ENCODE measurements at places on chromosomes 6 and 20. TPM values are rescaled to one million over a fixed set of nuclear protein-coding genes. Genes with fewer than 3 reads are reported as not detected.

PCSK2 gene
- not detected for total RNA-seq

FLRT3 gene
- total RNA-seq, result 61.2 TPM

TRIM10 gene
- total RNA-seq, result not detected

RNF144B gene
- 17.5 TPM for total RNA-seq

CNR1 gene
- not detected for total RNA-seq

GPR6 gene
- not detected for total RNA-seq

MYLK2 gene
- total RNA-seq, result 0.07 TPM

DEFB124 gene
- not detected for total RNA-seq

EGFL8 gene
- 3.8 TPM for total RNA-seq

GHRH gene
- not detected for total RNA-seq

C20orf141 gene
- not detected for total RNA-seq

- DNase-seq, result peak; percentile 41
Measured at GRCh38 chr20:15248618-15249395, 911.4 kb upstream of the FLRT3 start.

DNA sequence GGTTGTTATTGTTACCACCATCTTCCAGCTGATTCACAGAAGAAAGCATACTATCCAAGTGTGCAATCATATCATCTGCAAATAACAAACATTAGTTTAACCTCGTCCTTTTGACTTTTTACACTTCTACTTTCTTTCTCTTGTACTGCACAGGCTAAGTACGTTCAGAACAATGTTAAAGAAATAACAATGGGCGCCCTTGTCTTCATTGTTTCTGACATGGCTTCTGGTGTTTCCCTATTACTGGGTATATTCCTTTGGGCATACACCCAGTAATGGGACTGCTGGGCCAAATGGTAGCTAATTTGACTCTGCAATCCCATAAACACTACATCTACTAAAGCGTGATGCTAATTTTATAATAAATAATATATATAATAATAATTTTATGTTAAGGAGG, 146.7 kb downstream of the GJA10 start:
- DNase-seq, result no peak

GRCh38 chr6:162934844-162935243, 207.1 kb downstream of the PACRG start:
- no peak for DNase-seq

DNA sequence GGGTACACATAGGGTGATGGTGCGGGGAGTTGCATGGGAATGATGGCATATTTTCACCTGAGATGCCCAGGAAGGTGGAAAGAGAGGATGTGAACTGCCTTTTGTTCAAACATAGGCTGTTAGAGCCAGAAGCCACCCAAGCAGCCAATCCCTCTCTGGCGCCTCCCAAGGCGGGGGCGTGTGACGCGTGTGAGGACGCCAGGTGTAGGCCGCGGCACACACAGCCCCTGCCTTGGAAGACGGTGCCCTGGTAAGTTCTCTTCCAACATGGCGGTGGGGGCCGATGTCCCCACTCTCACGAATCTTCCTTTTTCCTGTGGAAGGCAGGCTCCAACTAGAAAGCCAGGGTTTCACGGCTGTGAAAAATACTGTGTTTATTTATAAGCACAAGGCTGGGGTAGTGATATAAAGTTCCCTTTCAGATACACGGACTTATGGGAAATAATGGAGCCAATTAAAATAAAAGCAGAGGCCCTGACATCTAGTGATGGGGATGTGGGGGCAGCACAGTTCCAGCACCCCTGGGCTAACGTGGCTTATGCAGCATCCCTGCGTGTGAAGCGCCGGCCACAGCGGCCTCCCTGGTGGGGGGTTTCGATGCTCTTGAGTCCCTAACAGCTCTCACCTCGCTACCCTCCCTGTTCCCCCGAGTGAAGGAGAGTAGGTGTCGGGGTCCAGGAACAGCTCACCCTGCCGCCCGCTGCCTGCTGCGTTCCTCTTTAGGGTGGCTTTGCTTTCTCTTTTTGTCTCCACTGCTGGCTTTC, 28.3 kb downstream of the CDH4 start:
- DNase-seq, result no peak

DNA sequence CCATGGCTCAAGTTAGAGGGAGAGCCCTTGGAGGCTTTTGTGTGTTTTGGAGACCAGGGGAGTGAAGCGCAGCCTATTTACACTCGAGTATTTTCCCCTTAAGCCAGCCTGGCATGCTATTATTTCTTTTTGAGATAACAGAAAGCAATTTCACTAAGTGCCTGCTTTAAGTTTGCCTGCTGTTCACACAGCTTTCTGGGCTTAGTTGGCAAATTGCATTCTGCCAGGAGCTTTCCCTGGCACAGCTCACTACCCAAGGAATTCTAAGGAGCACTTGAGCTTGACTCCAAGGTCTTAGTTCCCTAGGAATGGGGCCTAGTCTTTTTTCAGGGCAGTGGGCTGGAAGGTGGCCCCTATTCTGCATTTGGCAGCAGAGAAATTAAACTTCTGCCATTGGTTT, 19.0 kb upstream of the ASXL1 start:
- DNase-seq, result no peak

DNA sequence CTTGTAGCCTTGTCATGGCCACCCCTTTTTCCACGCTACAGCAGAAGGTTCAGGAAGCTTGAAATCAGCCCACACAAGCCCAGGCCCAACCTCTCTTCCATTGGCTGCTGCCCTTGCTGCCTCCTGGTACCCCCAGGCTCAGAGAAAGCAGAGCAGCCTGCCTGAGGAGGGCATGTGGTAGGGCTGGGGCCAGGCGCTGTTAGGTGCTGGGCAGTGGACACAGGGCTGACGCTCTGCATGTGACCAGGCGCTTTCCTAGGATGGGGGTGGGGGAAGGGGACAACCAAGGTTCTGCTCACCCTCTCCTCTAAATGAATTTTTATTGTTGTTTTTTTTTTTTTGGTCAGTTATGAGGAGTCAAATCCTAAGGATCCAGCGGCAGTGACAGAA, 36.3 kb upstream of the ID1 start:
- DNase-seq, result no peak

GRCh38 chr6:52641388-52641787, 29.5 kb upstream of the TMEM14A start:
- DNase-seq, result no peak

DNA sequence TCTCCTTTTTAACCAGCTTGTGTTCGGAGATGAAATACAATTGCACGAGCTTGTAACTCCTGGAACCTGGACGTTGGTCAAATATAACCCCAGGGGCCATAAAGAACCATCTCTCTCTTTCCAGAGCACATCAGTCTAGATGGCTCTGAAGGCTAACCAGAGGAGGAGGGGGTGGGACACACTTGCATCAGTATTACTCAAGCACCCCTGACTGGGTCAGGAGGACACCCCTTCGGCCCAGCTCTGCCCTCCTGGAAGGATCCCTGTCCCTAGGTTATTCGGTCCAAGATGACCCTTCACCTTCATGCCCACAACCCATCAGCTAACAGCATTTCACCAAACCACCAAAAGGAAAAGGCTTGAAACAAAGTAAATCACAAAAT, 67.1 kb downstream of the FYN start:
- DNase-seq, result no peak

- DNase-seq, result peak; percentile 87
Measured at GRCh38 chr6:43115365-43115764, 39.3 kb downstream of the PTK7 start.

- no peak for DNase-seq
Measured at GRCh38 chr6:9710574-9710973, 704.3 kb downstream of the TFAP2A start.

GRCh38 chr6:42790549-42791181, 8.8 kb downstream of the BICRAL start:
- DNase-seq, result no peak

DNA sequence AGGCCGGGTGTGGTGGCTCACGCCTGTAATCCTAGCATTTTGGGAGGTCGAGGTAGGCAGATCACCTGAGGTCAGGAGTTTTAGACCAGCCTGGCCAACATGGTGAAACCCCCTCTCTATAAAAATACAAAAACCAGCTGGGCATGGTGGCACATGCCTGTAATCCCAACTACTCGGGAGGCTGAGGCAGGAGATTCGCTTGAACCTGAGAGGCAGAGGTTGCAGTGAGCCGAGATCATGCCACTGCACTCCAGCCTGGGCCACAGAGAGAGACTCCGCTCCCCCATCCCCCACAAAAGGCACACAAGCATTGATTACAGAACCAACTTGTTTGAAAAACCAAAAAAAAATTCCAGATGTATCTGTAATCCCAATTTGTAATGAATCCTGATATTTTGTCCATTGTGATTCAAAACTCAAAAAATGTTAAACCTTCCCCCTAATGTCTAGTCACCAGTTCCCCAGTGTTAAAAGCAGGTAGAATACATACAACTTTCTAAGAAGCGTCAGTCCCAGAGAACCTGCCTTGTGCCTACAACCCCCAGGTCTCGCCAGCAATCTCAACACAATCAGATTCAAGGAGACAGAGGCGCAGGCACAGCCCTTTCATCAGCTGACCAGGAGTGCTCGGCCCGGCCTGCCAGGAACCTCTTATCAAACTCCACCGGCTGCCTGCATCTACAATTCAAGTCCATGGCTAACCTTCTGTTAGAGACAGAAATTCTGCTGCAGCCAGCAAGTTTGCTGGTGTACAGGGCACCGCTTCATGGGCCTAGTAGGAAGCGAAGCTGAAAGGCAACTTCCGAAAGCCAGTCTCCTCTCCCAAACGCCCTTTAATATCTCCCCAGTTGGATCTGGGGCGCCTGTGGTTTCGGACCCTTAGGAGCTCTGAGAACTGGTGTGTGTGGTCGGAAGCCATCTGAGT, 2.1 kb downstream of the EZR start:
- no peak for DNase-seq

- no peak for DNase-seq
Measured at GRCh38 chr6:169146521-169146920, 107.1 kb downstream of the THBS2 start.

GRCh38 chr6:104558746-104559145, 301.0 kb downstream of the HACE1 start:
- DNase-seq, result no peak

DNA sequence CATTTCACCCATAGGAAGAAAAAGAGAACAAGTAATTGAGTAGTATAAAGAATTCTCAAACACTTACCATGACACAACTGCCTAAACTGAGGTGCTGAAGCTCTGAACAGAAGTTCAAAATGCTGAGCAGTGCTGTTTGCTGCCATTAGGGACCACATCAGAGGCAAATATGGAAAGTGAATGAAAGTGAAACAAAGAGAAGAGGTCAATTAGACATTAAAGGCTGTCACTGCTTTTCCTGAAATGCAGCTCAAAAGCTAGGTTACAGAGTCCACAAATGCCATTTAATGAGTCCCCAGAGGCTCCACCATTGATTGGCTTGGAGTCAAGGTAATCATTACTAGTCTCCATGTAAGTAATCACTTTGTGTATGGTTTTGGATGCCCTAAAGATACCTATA, 46.1 kb downstream of the POU3F2 start:
- no peak for DNase-seq

GRCh38 chr6:75747152-75747992, 1.7 kb upstream of the MYO6 start:
- peak; percentile 18 for DNase-seq

GRCh38 chr6:156699017-156699421, 78.2 kb upstream of the ARID1B start:
- DNase-seq, result peak; percentile 93

DNA sequence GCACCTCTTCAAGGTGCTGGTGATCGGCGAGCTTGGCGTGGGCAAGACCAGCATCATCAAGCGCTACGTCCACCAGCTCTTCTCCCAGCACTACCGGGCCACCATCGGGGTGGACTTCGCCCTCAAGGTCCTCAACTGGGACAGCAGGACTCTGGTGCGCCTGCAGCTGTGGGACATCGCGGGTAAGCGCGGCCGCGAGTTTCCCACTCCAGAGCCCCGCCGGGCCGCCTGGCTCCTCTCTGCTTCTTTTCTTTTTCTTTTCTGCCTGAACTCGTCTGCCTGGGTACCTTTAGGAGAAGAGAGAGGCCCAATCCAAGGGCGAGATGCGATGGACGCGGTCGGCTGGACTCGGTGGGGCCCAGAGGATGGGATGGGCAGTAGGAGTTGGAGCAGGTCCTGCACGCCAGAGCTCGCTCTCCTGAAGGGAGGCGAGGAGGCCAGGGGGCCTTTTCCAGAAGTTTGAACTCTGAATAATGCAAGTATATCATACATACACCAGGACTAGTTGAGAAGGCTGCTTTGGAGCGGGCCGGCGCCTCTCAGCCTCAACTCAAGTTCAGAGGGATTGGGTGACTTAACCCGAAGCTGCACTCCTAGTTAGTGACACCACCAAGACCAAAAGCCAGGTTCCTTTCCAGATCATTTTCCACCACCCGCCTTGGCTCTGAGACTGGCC, 445 bp downstream of the RAB32 start:
- peak; percentile 58 for DNase-seq

- DNase-seq, result peak; percentile 25
Measured at GRCh38 chr20:62065674-62066338, at the start of gene TAF4. TAF4 (minus strand) TSS chr20:62065881; CDS start chr20:62065810, 71 bp downstream.

DNA sequence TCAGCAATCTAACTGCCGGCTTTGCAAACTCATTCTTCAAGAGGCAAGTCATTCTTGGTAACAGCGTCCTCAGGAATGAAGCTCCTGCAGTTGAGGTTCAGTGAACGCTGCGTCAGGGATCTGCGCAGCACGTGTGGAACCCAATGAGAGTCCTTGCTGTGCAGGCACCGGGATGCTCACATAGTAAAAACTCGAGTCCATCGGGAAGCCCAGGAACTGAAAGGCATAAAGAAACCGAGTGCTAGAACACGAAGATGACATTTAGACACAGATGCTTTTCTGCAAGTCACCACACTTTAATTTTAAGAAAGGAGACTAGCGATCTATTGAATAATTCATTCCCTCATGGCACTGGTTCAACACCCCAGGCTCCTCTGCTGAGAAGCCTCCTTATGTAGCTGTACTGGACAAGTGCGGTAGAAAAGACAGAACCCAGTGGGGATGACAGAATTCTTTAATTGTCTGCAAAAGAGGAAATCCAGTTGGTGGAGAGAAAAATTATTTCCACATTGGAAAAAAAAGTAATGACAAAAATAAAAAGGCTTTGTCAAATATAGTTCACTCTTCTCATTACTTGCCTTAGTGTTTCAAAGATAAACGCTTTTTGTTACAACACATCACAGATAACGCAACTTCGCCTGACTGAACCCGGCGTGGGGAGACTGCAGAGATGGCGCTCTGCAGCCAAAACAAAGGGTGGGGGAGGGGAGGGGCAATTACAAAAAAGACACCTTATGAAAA, 1.9 kb upstream of the AFDN start:
- no peak for DNase-seq

DNA sequence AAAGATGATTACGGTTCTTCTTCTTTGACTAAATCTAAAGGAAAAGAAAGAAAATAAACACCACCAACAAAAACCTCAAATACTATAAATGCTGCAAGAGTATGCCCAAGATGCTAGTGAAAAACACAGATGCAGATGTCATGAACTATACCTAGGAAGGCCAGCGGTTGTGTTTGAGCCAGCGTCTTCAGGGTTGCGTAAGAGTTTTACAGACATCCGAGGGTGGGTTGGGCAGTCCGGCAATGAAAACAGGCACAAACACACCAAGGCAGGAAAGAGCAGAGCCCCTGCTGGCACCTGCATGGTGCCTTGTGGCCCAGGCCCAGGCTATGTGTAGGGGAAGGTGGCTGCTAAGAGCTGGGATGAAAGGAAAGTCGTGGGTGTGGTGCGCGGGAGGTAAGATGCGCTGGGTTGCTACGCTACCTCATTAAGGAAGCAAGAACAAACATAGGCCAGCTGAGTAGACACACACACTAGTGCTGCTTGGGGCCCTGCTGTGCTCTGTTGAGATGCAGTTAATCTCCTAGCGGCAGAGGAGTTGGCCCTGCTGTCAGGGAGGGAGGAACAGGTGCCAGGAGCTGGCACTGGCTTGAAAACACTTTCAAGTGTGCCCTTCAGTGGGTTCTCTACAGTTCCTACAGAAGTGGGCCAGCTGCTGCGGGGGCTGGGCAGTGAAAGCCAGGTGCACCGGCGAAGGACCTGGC, 170.2 kb upstream of the PLN start:
- no peak for DNase-seq

Data from foreskin keratinocyte (primary cell).